ENCODE measurements at places on chromosomes 1 and 21. TPM values are rescaled to one million over a fixed set of nuclear protein-coding genes. Genes with fewer than 3 reads are reported as not detected.

GRCh38 chr1:147545133-147545532 is 3.8 kb downstream of the BCL9 start:
- DNase-seq: no peak

- DNase-seq: no peak
Observed at GRCh38 chr1:44151332-44151731, 9.9 kb upstream of the KLF18 start.

LPAR3 gene
- total RNA-seq: 0.36 TPM

DNA sequence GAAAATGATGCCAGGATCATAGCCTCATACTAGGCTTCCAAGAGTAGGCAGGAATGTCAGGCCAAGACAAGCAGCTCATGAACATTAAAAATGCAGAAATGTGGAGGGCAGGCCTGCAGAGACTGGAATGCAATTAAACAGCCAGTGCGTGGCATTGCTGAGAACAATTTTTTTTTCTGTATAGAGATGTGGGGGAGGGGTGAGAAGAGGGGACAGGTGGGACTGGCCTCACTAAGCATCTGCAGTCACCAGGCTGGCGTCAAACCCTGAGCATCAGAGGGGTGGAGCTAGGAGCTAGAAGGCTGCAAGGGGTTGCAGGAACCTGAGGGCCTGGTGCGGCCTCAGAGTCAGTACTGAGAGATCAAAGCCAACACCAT is 114.1 kb downstream of the TNR start:
- DNase-seq: no peak

DNA sequence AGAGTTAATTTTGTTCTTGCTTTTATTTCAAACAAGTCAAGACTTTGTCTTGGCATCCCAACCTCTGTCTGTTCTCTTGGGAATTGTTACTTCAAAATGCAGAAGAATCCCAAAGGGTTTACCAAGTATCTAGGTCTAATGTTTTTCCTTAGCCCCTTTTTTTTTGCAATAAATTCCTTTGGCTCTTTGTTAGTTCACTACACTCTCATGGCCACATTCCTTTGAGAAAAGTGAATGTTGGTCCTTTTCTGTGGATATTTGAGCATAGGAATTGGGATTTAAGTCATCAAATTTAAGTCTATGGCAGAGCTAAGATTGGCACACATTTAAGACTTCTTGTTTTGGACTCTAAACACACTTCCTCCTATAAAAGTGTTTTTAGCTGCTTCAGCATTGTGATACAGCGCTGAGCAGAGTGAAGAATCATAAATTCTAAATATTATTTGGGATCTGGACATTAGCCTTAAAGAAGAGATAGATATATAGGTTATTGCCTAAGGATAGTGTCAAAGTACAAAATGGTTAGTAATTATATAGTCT is 1.9 kb downstream of the BTF3L4 start:
- DNase-seq: no peak

GRCh38 chr1:167440345-167440744 is 78.0 kb downstream of the CD247 start:
- DNase-seq: no peak

GRCh38 chr1:186301448-186301847 is 73.6 kb downstream of the TPR start:
- no peak for DNase-seq

- no peak for DNase-seq
Observed at GRCh38 chr1:228381356-228381755, 25.3 kb downstream of the TRIM11 start.

All from sciatic nerve (tissue), 2 donors.